ENCODE measurements at places on chromosomes 13 and 19. TPM values are rescaled to one million over a fixed set of nuclear protein-coding genes. Genes with fewer than 3 reads are reported as not detected.
A peak's percentile ranks its signal among the peaks of the same experiment; 100 is the strongest.

DNA sequence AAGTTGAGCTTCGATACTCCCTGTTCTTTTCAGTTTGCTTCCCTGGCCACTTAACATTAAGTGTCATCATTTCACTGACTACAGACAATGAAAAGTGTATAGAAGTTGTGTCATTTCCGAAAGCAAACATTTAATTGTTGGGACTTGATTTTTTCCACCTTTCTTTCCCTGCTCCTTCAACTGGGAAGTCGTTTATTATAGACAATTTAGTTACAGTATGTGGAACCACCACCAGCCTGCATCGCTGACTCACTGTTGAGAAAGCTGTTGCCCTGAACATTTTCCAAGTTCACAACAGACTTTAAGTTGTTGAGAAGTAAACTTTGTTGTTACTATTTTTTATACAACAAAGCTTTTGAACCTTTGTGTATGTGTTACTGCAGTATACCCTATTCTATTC is 788.4 kb upstream of the PRR20A start:
- no peak for DNase-seq

GRCh38 chr13:21670006-21670882 is 629 bp upstream of the FGF9 start:
- DNase-seq = no peak

- no peak for DNase-seq
These were observed at the start of gene HDGFL2 for GRCh38 chr19:4472174-4472974. Gene HDGFL2, plus strand, starts transcription at chr19:4472297. Its CDS starts 54 bp downstream, at chr19:4472351.

DNA sequence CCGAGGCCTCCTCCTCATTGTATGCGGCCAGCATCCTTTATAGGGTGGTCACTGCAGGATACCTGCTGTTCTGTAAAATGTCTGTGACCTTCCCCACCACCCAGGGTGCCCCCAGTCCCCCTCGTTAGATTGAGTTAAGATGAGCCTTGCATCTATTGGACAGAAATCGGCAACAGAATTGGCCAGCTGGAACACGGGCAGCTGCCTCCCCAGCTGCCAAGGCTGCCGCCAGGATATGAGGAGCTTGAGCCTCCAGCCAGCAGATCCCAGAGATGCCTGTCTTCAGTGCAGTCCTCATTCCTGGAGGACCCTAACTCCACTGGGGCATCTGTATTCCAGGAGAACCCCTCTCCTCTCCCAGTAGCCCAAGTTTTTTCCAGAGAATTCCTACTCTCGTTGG is 463.0 kb downstream of the TSHZ3 start:
- DNase-seq = no peak

- DNase-seq = peak; percentile 38
These were observed 62.4 kb downstream of the SERTM1 start for GRCh38 chr13:36736119-36736726.

DNA sequence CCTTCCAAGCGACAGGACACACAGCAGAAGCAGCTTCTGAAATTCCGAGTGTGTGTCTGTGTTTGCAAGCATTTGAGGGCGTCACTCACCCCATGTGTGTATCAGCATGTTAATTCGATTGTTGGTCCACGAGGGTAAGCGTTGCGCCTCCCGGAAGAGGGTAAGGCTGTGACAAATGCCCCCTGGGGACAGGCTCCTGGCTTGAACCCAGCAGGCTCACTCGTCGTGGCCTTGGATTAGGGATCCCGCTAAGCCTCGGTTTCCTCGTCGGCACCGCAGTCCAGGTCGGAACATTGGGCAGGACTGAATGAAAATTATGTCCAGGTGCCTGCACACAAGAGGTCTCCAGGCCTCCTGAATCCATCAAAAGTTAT is 606 bp upstream of the STXBP2 start:
- DNase-seq = no peak

Gene SMIM24
- not detected for total RNA-seq
